ENCODE measurements at places on chromosomes 4 and X.

DNA sequence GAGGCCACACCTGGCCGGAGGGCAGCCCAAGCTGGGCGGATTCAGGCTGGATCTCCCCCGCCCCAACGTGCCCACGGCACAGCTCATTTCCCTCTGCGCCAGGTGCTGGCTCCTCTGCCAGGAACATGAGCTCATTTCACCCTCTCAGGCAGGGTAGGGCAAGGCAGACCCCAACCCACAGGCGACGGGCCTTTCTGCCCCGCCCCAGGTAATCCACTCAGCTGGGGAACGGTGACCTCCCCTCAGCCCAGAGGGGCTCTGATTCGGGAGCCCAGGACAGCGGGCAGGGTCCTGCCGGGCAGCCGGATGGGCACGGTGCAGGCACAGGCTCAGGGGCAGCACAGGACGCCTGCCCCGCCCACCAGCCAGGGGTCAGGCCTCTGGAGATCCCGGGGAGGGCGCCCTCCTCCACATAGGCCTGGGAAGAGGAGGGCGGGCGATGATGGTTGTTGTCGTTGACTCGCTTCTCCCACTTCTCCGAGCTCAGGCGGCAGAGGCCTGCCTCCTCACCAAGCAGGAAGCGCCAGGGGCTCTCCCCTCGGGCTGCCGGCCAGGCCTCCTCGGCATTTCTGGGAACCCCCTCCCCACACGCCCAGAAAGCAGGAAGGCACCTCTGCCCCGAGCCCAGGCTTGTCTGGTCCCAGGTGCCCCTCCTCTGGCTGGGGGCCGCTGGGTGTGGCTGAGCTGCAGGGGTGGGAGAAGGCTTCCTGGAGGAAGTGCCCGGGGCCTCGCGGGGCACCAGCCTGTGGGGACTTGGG is 31.1 kb downstream of the TACC3 start:
- peak; percentile 25 for DNase-seq

GRCh38 chr4:5691491-5692132 is 16.7 kb downstream of the EVC2 start:
- DNase-seq = no peak

- DNase-seq = peak; percentile 79
These were observed 32.1 kb upstream of the GK start for GRCh38 chrX:30620980-30621618.

- DNase-seq = no peak
These were observed 3.6 kb downstream of the ATP2B3 start for GRCh38 chrX:153521034-153521433.

DNA sequence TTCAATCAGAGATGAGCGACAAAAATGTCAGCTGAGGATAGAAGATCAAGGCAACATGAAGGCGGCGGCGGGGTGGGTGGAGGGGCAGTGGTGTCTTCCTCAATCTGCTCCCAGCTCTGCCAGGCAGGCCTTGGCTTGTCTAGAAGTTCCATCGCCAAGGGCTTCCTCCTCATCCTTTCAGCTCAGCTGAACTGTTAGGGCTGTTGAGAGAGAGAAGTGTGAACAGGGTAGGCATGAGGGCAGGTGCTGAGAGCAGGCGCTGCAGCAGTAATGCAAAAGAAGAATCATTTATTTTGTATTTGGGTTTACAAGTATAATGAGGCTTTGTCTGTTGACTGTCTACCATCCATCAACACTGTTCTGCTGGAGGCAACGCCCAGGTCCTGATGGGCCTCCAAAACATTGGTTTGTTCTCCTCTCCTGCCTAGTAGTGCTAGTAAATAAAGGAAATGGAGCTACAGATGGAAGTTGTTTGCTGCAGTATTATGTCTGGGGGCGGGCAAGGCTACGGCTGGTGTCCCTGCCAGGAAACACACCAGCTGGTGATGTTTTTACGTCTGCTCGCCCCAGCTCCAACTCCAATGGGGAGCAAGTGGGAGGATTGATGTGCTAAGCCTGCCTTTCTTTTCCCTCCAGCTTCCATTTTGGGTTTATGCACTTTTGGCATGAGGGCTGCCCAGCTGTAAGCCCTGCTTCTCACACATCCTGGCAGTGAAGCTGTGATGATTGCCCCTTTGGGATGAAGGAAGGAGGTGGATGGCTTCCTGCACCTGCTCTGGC is 139.4 kb upstream of the BOD1L1 start:
- no peak for DNase-seq

DNA sequence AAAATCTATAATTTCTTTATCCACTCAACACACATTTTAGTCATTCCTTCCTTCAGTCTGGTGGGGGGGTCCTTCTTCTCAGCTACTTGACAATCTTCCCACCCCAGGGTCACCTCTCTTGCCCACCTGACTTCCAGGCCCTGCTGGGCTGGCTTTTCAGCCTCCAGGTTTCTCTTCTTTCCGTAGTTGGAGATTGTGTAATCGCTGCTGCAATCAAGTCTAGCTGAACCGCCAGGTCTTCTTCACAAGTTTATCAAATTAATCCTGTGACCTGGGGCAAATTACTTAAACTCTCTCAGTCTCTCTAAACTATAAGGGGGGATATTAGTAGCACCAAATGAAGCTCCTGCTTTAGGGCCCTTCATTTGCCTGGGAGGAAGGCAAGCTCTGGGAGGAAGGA is 102.9 kb upstream of the TNIP3 start:
- DNase-seq = no peak

DNA sequence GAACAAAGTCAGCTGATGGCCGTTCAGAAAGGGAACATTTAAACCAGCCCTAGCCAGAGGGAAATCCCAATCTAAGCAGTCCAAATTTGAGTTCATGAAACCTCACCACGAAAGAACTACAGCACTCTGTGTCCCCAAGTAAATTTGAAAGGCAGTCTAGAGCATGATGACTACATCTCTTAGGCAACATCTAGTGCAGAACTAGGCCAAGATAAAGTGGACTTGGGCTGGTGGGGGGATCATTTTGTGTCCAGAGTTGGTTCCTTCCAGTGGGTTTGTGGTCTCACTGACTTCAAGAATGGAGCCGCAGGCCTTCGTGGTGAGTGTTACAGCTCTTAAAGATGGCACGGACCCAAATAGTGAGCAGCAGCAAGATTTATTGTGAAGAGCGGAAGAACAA is 64.9 kb downstream of the KLHL4 start:
- no peak for DNase-seq

GRCh38 chrX:132953354-132953753 is 5.1 kb downstream of the HS6ST2 start:
- no peak for DNase-seq

DNA sequence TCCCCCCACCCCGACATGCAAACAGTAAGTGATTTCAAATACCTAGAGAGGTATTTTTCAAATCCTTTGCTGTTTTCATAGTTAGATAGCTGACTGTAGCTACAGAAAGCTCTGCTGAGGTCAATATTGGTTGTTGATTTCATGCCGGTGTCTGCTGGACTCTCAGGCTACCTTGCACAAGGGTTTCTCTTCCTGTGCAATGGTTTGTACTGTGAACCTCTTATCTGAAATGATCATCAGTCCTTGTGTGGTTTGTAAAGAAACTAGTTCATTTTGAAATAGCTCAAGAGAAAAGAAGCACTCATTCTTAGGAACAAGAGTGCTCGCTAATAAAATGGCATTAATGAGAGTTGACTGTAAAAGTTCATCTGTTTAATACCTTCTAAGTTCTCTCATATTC is 2.1 kb downstream of the MTM1 start:
- DNase-seq = no peak

- DNase-seq = no peak
These were observed 26.3 kb upstream of the DACH2 start for GRCh38 chrX:86121916-86122315.

DNA sequence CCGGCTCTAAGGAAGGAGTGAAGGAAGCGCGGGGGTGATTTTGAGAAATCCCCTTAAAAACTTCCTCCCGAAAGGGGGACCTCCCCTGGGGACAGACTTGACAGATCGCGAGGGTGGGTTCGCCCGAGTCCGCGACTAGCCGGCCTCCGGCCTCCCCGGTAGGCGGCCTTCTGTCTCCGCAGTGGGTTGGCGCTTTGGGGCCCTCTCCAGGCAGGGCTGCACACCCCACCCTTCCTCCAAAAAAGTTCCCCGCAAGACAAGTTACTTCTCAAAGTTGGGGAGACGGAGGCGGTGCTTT is 24.8 kb downstream of the HOPX start:
- DNase-seq = peak; percentile 40

- DNase-seq = no peak
These were observed 42.0 kb upstream of the BMPR1B start for GRCh38 chr4:94715726-94716125.

DNA sequence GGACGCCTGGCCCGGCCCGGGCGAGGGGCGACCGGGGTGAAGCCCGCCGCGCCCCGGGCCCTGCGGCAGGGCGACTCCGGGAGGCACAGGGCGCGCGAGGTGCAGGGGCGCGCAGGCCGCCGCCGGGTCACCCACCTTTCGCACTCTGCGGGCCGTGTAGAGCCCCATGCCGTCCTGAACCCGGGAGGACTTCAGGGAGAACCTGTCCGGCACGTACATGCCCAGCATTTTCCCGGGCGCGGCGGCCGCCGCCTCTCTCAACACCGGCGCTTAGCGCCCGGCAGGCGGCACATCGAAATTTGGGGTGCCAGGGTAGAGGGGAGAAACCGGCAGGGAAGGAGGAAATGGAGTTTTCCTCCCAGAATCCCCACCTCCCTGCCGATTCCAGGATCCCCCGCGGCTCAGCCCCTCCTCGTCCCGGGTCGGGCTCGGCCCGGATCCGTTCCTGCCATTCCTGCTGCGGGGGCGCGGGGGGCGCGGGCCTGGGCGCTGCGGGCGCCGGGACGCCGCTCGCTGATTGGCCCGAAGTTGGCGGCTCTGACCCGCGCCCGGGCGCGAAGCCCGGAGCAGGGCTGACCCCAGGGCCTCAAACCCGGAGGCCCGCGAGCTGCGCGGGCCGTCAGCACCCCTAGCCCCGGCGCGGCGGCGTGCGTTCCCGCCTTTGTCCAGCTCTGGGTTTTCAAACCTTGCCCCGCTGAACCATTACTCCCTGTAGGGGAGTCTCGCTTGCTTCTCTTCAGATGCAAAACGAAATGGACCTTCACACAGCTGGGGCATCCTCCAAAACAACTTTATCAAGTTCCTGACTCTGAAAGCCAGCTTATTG is at the start of gene PRDM5:
TSS of gene PRDM5 (minus strand) at position 346 of the 826 bp plus-strand sequence. CDS start at position 228, 118 bp downstream.
- DNase-seq = peak; percentile 61

DNA sequence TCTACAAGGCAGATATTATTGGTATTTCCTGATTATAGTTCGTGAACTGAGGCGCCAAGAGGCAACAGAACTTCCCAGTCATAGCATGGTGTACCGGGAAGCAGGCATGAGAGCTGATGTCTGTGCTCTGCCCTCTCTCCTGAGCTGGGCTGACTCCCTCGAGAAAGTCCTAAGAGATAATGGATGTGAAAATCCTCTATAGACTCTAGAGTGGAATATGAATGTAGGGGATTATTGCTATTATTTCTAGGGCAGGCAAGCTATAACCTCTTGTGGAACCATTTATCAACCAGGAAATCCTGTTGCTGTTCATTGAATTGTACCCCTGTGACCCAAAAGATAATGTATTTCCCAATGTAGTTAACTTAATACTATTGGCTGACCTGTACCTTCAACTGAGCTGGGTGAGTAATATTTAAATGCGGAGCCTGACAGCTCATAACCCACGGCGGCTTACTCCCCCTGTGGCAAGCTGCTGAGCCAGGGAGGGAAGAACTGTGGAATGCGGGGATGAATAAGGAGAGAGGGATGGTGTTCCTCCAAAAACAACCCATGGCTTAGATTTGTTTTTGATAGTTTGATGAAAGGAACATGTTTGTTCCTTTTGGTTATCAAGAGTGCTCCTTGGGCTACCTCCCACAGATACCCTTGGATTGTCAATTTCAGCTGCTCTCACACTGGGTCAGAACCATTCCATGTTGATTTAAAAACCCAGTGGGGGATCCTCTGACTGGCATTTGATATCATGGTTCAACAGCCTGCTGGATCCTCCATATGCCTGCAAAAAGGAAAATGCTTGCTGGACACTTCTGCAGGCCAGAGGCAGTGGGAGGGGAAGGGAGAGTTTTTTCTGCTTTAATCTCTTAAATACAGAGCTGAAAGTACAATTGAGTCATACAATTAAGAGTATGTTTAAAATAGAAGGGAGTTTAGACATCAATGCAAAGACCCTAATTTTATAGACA is 339.0 kb upstream of the BOD1L1 start:
- DNase-seq = peak; percentile 87

- no peak for DNase-seq
These were observed 66.8 kb upstream of the EXOC1L start for GRCh38 chr4:55752810-55753209.

DNA sequence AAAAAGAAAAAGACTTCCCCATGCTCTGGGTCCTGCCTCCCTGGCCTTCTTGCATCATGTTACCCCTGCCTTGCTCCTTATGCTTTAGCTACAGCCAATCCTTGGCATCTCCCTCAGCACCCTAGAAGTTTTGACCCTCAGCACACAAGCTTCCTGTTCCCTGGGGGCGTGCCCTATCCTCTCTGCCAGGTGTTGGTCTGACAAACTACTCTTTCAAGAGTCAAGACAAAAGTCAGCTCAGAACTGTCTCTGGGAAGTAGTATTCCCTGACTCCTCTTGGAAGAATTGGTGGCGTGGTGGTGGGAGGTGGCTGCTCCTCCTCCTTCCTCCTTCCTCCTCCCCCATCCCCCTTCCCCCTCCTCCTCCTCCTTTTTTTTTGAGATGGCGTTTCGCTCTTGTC is 41.0 kb downstream of the PRPS1 start:
- DNase-seq = no peak

DNA sequence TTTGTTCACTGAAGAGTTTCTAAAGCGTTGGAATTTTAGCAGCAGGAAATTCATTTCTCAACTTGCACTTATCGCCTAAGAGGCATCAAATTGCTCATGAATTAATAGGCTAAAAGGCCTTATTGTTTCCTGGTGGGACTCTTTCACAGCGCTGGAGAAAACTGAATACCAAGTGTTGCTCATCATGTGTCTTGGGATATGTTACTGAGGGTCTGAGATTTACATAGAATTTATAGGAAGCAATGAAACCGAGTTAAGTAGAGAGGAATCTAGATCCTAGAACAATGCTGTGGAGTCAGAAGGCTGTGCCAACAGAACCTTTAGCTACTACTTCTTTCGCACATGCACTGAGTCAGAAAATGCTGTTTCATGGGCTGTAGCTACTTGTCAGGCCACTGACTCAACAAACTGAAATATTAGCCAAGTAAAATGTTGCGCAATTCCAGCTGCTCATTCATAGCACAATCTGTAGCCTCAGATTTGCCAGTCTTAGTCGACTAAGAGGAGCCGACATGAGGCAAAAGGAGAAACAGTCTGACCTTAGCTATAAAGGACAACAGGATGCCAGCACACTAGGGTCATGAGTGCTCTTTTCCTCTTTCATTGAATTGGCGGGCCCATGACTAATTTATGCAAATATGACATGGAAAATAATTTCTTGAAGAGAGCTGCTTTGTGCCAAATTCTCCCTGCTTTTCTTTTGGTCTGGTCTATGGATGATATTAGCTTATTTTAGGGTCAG is 35.9 kb upstream of the CXCL8 start:
- DNase-seq = peak; percentile 100
